ENCODE measurements at places on chromosomes 7 and 10. TPM values are rescaled to one million over a fixed set of nuclear protein-coding genes. Genes with fewer than 3 reads are reported as not detected.

AMPH gene
- under 0.01 TPM for total RNA-seq

WDR86 gene
- total RNA-seq: 17.6 TPM

VWC2 gene
- not detected for total RNA-seq

CEP55 gene
- 66.1 TPM for total RNA-seq

SLC26A5 gene
- not detected for total RNA-seq

OGA gene
- total RNA-seq: 53.2 TPM

CALHM1 gene
- total RNA-seq: not detected

SAP25 gene
- total RNA-seq: not detected

All from myometrial cell (primary cell).